ENCODE measurements at places on chromosomes 4 and X.

DNA sequence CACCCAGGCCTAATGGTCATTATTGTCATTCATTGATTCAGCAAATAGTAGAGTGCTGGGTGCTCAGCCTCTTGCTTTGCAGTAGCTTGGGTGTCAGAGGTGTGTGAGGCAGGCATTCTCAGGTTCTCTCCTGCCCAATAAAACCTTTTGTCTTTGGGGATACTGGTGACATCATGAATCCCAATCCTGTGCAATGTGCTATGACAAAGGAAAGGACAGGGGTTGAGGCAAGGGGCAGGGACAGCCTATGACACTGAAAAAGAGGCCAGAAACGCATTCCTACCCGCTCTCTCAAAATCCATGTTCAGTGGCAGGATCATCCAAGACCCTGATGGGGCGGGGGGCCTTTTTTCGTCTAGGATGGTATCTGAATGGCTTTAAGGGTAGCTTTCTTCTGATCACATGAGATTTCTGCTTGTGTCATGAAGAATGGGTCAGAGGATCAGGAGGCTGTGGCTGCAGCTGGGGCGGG is 1.5 kb upstream of the FAM193A start:
- no peak for DNase-seq

DNA sequence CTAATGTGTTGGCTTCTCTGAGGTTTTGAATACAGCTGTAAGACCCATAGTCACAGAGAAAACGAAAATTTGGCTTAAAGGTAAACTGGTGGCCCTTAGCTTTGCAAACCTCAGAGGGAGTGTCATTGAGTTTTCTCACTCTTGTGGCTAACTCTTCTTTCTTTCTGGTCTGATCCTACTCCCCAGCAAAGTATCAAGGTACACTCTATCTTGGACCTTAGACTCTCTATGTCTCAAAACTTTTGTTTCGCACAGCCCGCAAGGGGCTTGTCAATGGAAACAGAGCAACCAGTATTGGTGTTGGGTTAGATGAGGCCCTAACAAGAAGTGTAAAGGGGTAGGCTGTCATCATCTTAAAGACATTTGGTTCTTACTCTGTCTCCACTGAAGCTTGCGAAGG is 19.8 kb downstream of the APOO start:
- DNase-seq = no peak

- DNase-seq = no peak
Observed at GRCh38 chr4:26692014-26692726, 108.3 kb downstream of the TBC1D19 start.

- no peak for DNase-seq
Observed at GRCh38 chr4:54495091-54495490, 162.7 kb upstream of the KIT start.

DNA sequence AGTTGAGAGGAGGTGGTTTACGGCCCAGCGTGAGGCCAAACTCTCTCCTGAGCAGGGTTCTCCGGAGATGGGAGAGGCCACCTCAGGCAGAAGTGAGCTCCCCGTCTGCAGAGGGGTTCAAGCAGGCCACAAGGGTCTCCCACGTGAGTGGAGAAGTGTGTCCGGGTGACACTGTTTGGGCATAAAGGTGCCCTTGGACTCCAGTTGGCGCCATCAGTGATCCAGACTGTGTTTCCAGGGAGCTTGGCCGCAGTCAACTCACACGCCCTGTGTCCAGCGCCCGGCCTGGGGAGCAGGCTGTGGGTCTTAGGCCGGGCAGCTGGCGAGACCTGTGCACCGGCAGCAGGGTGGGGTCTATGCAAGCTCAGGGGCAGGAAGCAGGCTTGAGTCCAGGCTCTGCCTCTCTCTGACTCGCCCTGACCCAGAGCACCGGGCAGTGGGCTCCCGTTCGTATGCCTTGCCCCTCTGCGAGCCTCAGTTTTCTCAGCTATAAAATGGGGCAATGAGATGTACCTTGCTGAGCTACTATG is 24.6 kb upstream of the HTRA3 start:
- no peak for DNase-seq

GRCh38 chr4:40227284-40227683 is 30.5 kb downstream of the RHOH start:
- DNase-seq = no peak

DNA sequence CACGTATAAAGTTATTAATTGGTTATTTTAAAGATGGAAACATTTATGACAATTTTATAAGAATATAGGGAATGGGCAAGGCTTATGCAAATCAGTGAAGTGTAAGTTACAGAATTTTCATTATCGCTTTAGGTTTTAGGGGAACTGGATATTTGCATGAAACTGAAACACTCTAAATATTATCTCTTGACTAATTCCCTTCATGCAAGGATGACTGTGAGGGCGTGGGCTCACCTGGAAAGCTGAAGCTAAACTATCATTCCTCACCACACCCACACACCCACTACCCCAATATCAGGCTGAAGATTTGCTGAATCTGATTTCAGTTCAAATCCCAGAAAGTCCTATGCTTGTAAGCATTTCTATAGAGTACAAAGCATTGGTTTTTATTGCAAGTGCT is 81.7 kb upstream of the ARHGAP24 start:
- DNase-seq = no peak

DNA sequence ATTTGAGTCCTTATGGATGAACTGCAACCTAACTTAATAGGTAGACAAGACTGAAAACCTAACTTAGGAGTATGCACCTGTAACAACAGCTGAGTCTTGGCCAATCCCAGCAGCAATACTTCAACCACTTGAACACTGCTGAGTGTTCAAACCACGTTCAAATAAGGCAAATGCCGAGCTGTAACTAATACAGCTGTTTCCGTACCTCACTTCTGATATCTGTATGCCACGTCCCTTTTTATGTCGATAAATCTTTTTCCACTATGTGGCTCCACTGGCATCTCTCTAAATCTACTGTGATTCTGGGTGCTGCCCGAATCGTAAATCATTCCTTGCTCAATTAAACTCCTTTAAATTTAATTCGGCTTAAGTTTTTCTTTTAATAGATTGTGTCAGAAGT is 459.7 kb downstream of the INPP4B start:
- DNase-seq = no peak

- no peak for DNase-seq
Observed at GRCh38 chr4:177505171-177505615, 63.0 kb upstream of the AGA start.

GRCh38 chr4:132334081-132334480 is 815.0 kb upstream of the PCDH10 start:
- DNase-seq = no peak

- no peak for DNase-seq
Observed at GRCh38 chr4:145531223-145531622, 49.6 kb downstream of the SMAD1 start.

GRCh38 chr4:159205466-159205865 is 102.6 kb downstream of the RAPGEF2 start:
- DNase-seq = no peak

DNA sequence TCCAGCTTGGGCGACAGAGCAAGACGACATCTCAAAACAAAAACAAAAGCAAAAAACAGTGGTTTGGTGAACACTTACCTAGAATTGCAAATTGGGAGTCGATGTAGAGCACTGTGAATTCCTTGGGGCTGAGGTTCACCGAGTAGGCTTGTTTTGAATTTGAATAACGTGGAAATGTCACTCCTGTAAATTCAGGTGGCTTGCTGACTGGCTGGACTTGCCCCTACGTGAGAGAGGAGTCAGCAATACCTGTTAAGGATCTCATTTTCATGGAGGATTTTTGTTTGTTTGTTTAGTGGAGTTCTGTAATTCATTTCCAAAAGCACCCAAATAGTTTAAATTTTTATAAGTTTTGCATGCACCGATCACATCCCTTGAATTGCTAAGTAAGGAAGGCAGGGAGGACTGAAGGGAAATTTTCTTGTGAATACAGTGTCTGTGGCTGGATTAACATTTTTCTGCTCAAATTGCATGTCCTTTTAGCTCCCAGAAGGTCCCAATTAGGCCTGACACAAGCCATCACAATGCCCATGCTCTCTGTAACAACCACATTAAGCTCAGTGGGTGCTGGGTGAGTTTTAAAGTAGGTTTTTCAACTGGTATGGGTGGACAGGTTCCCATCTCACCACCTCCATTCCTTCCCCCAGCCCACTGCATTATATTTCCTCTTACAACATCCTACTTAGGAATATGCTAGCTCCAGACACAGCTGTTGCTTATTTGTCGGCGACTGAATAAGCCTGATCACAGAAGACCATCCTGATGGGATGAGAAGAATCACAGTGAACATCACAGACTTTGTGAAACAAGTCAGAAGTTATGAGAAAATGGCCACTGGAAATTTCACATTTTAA is 58.5 kb upstream of the TTC29 start:
- no peak for DNase-seq

- DNase-seq = no peak
Observed at GRCh38 chr4:185728893-185729292, 83.1 kb downstream of the SORBS2 start.

DNA sequence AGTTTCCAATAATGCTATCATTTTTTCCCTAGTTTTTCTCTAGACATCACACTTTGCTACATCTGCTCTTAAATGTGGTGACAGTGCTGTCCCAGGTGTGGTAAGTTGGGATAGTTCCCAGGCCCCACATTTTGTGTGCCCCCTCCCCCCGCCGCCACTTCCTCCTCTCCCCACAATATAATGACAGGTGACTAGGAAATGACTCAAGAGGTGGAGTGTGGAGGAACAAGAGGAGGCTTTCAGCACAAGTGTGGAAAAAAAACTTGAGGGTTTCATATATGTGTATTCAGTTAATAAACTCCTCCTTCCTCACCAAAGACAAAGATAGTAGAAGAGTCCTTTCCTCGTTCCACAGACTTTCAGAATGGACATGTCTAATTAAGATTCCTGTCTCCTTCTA is 18.3 kb upstream of the IL21 start:
- DNase-seq = no peak

DNA sequence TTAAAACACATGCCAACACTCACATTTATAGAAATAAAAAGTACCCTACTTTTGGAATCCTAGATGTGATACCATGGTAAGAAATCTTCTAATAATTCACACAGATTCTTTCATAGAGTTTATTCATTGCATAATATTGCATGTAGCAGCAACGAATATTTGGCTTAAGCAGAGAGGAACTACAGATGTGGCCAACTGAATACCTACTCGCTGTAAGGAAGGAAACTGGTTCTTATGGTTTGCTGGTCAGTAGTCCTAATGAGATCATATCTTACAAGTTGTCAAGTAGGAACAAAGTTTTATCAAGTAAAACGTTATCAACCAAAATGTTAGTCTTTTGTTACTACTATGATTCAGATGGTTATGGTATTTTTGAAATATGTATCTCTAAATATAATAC is 996.1 kb downstream of the PDHA2 start:
- DNase-seq = no peak

GRCh38 chr4:127634181-127634580 is 1.4 kb downstream of the INTU start:
- no peak for DNase-seq

GRCh38 chr4:150055467-150055866 is 22.8 kb upstream of the DCLK2 start:
- DNase-seq = no peak

GRCh38 chr4:122156819-122157218 is 4.7 kb downstream of the BLTP1 start:
- no peak for DNase-seq

DNA sequence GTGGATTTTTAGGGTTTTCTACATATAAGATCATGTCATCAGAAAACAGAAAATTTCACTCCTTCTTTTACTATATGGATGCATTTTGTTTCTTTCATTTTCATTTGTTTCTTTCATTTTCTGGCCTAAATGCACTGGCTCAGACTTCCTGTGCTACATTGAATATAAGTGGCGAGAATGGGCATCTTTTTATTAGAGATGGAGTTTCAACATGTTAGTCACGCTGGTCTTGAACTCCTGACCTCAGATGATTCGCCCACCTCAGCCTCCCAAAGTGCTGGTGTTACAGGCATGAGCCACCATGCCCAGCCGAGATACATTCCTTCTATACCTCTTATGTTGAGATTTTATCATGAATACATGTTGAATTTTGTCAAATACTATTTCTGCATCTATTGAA is 61.8 kb downstream of the BRWD3 start:
- no peak for DNase-seq

DNA sequence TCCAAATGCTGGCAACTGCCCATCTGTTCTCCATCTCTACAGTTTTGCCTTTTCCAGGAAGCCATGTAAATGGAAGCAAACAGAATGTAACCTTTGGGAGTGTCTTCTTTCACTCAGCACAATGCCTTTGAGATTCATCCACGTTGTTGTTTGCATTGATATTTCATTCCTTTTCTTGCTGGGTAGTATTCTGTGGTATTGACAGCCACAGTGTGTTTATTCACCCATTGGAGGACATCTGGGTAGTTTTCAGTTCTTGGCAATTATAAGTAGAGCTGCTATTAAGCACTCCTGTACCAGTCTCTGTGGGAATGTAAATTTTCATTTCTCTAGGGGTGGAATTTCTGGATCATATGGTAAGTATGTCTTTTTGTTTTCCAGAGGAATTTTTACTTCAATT is 194.3 kb upstream of the RPS6KA3 start:
- DNase-seq = no peak

DNA sequence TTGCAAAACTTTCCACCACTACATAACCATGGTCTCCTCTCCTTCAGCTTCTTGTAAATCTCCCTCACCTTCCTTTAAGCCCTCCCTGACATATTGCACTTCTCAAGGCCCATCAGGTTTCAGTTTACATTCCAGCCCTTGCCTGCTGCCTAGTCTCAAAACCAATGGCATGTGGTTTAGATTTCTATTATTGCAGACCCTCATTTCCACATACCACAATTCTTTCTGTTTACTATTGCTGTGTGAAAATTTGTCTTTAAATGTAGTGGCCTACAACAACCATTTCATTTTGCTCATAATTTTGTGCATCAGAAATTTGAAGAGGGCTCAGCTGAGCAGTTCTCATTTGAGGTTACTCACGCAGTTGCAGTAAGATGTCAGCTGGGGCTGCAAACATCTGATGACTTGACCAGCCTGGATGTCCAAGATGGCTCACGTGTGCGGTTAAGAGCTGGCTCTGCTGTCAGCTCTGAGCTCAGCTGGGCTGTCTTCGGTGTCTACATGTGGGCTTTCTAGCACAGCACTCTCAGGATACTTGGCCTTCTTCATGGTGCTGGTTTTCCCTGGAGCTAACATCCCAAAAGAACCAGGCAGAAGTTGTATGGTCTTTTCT is 29.9 kb upstream of the SOD3 start:
- no peak for DNase-seq

- DNase-seq = no peak
Observed at GRCh38 chrX:71241301-71241700, 12.6 kb downstream of the ZMYM3 start.

- DNase-seq = no peak
Observed at GRCh38 chr4:20456407-20456806, 204.7 kb downstream of the SLIT2 start.

- no peak for DNase-seq
Observed at GRCh38 chrX:45781901-45782553, 581.4 kb upstream of the DIPK2B start.

DNA sequence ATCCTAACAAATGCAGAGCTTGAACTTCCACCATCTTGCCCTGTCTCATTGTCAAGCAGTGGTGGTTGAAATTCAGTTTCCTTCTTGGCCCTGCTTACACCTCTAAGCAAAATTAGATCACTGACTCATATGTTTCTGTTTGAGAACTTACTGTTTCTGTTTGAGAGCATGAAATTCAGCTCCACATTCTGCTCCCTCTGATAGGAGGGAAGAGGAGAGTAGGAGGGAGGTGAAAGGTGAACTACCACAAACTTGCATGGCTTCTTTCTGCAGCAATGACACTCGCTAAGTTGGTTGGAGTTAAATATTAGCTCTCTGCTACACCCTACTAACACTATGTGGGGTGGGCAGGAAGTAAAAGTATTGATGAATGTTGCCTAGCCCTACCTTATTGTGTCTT is 117.8 kb upstream of the EDA2R start:
- no peak for DNase-seq
